Activated T-cell treated with anti-CD3 and anti-CD28 coated beads for 4 hours (primary cell): ENCODE measurements at places on chromosomes 5 and 9.

GRCh38 chr5:127609957-127610356, 38.9 kb upstream of the CTXN3 start:
- no peak for DNase-seq

GRCh38 chr5:41764650-41765049, 105.6 kb downstream of the OXCT1 start:
- DNase-seq: no peak

DNA sequence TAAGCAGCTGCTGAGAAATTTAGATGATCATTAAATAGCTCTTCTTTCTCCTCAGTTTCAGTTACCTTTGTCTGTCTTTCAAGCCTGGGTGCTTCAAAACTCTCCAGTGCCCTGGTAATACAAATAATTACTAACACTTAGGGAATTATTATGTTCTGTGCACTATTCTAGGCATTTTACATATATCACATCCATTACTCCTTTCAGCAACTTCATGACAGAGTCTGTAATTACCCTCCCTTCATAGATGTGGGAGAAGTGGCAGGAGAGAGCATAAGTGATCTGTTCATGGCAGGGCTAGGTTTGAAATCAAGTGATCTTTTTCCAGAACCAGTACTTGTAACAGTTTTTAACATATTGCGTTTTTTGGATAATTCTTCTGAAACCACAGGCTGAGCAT, 32.0 kb downstream of the MAN2A1 start:
- no peak for DNase-seq

GRCh38 chr5:130514984-130515690, 610.9 kb downstream of the CHSY3 start:
- DNase-seq: no peak

GRCh38 chr5:136174021-136174659, 18.8 kb downstream of the SMIM32 start:
- DNase-seq: no peak

- no peak for DNase-seq
Measured at GRCh38 chr9:123568691-123569688, 213.0 kb downstream of the CRB2 start.

GRCh38 chr5:15645381-15646160, 145.6 kb downstream of the FBXL7 start:
- DNase-seq: no peak

GRCh38 chr5:128519827-128520226, 18.2 kb downstream of the FBN2 start:
- DNase-seq: no peak

GRCh38 chr9:37693260-37693659, 42.5 kb downstream of the FRMPD1 start:
- no peak for DNase-seq

DNA sequence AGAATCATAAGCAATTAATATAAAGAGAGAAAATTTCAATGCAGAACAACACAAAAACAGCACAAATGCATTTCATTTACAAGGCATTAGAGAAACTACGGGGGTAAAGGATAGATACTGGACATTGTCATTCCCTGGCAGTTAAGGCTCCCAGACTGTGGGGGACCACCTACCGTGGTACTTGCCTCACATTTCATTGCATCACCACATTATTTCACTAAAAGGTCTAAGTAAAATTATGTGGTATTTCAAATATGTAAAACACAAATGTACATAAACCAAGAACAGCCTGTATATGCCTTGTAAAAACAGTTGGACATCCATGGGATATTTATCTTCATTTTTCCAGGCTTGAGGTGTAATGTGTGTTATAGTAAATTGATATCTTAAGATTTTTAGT, 571.2 kb upstream of the ZNF462 start:
- DNase-seq: no peak

- no peak for DNase-seq
Measured at GRCh38 chr9:131149688-131150053, 24.3 kb downstream of the NUP214 start.

GRCh38 chr5:2579126-2579525, 172.4 kb downstream of the IRX2 start:
- no peak for DNase-seq

DNA sequence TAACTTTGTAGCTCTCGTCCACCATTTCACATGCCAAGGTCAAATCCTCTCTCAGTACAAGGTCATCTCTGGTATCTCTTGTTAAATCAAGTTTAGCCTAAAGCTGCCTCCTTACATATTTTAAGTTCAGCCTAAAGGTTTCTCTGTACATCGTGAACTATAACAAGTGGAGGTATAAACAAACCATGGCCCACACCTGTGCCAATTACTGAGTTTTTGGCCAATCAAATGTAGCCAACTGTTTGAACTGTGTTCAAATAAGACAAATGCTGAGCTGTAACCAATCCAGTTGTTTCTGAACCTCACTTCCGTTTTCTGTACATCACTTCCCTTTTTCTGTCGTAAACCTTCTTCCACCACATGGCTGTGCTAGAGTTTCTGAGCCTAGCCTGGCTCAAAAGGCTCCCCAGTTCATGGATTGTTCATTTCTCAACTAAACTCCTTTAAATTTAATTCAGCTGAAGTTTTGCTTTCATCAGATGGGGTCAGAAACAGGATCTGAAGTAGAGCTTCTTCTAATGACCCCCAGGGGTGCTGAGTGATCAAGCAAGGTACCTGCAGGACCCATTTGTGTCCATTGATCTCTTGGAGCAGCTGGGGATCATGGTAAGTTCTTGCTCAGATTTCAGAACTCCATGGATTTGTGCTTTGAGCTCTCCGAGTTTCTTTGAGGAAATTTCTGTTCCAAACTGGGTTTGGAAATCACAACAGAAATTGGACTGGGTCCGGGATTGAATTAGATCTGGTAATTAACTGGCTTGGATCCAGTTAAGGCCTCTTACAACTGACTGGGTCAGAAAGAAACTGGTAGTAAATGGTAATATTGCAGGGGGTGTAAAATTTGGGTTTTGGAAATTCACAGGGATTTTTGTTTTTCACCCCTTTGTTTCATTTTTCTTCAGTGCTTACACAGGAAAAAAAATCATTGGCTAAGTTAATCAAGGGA, 11.0 kb upstream of the NANS start:
- peak; percentile 11 for DNase-seq

DNA sequence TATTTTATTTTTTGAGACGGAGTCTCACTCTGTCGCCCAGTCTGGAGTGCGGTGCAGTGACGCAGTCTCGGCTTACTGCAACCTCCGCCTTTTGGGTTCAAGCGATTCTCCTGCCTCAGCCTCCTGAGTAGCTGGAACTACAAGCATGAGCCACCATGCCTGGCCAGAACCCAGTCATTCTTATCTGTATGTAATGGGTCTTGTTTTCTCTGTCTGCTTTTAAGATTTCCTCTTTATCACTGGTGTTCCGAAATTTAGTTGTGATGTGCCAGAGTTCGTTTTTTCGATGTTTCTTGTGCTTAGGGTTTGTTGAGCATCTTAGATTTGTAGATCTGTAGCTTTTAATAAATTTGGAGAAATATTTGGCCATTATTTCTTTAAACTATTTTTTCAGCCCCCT, 19.2 kb downstream of the SLC25A25 start:
- no peak for DNase-seq

GRCh38 chr5:1885404-1885755, 2.7 kb upstream of the IRX4 start:
- no peak for DNase-seq

DNA sequence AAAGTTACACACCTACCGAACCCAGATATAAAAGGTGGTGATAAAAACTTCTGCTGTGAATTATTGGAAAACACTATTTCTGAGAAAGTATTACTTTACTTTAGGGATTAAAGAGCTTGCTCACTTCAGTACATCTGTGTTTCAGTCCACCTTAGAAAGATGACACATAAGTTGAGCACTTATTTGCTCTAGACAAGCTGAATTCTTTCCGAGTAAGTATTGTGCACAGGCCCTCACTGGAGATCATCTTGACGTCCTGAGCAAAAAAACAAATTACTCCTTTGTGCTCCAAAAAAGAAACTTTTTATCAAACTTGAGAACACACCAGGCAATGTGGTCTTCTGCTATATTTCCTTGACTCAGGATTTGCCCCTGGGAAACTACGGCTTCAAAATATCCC, 231.0 kb upstream of the GRAMD2B start:
- DNase-seq: no peak

DNA sequence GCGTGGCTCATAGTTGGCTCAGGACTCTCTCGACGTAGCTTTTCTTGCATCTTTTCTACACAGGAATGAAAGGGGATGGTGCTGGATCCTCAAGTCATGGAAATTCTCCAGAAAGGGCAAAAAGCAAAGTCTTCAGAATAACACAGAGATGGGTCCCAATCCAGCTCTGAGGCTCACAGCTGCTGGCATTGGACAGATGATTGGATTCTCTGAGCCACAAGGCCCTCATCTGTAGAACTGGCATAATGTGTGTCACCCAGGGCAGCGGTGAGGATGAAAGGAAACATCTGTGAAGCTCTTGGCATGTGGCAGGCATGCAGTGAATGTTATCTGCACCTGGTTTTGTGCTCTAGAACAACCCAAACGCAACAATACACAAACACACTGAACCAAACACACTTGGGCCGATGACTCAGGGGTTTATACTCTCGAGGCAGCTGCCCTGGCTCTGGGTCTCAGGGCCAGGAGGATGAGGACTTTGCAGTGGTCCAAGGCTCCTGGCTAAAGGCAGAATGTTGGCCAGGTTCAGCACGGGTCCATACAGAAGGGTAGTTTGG, 64.0 kb upstream of the UBTD2 start:
- DNase-seq: no peak

DNA sequence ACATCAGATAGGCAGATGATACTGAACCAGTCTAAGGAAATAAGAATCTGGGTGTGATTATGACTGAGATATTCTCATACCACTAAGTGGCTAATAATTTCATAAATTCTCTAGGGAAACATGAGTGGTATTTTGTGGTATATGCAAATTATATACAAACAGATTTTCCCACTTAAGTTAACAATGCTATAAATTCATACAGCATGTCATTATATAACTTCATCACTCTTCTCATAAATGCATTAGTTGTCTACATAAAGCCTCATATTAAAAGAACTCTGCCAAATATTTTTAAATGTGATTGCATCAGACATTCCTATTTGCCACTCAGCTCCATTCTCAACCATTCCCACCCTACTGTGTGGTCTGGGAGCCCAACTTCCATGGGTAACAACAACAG, 226.5 kb downstream of the TLE1 start:
- DNase-seq: no peak

- DNase-seq: no peak
Measured at GRCh38 chr5:118397236-118397635, 591.1 kb downstream of the DTWD2 start.

- peak; percentile 50 for DNase-seq
Measured at GRCh38 chr9:126722922-126723806, 81.7 kb upstream of the ZBTB43 start.

DNA sequence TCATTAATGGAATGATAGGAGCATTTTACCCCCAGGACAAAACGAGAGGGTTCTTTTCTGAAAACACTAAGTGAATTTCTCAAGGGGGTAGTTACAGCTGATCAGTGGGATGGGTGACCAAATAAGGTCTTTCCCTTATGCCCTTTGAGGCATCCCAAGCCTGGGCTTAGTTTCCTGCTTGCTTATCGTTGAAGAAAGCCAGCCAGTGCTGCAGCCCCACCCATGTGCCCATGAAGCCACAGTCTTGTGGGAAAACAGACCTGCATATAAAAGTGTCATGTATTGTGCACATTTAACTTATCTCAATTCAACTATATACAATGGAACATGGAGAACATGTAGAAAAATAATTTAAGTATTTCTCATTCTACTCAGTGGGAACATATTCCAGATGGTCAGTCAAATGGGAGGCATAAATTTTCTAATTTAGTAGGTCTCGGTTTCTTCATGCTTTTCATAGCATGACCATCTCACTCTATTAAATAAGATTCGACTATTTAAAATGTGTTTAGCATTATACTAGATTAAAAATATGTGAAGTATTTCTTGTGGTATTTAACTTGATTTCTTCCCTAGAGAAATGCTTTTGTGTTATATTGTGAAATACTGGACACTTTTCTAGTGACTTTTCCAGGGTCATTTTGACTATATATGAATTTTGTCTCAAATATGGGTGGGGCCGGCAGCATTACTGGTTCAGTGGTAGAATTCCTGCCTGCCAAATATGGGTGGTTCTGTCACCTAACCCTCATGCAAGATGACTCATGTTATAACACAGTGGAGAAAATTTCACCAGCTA, 189.7 kb upstream of the SGCD start:
- no peak for DNase-seq

- no peak for DNase-seq
Measured at GRCh38 chr9:6598249-6598725, 47.2 kb downstream of the GLDC start.

- no peak for DNase-seq
Measured at GRCh38 chr9:20980832-20981455, 50.5 kb downstream of the HACD4 start.

DNA sequence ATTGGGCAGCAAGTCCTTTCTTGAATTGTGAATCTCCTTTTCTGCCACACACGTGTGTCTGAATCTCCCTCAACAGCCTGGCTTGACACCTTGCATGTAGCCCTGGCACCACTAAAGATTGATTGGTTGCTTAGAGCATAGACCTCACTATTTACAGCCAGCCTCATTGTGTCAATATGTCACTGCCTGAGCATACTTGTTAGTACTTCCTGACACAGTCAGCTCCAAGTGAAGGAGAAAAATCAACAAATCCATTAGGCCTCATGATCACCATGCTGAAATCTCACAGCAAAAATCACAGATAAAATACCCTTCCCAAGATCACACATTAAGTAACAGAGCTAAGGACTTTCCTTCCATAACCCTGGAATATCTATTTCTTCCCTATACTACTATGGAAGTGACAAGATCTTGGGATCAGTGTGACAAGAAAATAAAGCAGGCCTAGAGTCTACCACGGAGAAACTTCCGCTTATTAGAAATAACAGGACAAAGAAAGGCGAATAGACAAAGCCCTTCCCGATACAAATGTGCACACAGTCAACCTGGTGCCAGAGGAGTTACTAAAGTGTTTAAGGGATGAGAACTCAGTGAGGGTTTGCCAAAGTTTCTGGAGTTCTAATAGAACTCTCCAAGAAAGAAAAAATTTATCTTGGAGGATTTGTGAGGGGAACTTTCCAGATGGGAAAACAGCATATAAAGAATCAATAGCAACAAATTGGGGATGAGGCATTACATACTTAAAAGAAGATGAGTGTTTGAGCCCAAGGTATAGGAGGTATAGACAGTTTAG, 5.6 kb upstream of the ARL15 start:
- no peak for DNase-seq

DNA sequence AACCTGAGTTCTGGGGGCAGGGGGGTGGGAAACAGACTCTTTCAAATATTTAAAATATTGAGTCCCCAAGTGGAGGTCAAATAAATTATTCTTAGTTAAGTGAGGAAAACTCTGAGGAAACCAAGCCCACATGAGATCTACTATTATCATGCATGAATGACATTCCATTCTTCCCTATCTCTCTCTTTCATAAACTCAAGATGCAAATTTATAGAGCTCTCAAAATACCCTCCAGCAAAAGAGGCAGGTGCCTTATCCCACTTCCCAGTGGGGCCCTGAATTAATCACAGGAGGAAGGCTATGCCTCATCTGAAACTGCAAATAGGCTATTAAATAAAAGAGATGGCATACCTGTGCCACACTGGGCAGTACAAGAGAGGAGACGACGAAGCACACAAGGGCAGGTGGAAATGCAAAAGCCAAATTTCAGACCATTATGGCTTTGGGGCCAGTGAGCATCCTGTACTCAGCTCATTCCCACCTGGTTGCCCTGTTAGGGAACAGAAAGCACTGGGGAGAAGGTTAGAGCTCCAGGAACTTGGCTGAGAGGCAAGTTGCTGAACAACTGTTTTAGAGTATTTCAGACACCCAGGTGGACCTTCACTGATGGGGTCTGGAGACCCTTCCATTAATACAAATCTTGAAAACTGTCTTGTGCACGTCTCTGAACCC, 102.2 kb upstream of the EQTN start:
- no peak for DNase-seq
